CD4-positive, CD25-positive, alpha-beta regulatory T cell (primary cell): ENCODE measurements at places on chromosomes 2 and 18.

GRCh38 chr2:222561817-222562645, 93.9 kb downstream of the FARSB start:
- peak; percentile 67 for DNase-seq

GRCh38 chr2:94992360-94992759, 33.1 kb upstream of the MAL start:
- DNase-seq, result no peak

GRCh38 chr2:62569907-62570841, 64.2 kb upstream of the TMEM17 start:
- DNase-seq, result no peak

DNA sequence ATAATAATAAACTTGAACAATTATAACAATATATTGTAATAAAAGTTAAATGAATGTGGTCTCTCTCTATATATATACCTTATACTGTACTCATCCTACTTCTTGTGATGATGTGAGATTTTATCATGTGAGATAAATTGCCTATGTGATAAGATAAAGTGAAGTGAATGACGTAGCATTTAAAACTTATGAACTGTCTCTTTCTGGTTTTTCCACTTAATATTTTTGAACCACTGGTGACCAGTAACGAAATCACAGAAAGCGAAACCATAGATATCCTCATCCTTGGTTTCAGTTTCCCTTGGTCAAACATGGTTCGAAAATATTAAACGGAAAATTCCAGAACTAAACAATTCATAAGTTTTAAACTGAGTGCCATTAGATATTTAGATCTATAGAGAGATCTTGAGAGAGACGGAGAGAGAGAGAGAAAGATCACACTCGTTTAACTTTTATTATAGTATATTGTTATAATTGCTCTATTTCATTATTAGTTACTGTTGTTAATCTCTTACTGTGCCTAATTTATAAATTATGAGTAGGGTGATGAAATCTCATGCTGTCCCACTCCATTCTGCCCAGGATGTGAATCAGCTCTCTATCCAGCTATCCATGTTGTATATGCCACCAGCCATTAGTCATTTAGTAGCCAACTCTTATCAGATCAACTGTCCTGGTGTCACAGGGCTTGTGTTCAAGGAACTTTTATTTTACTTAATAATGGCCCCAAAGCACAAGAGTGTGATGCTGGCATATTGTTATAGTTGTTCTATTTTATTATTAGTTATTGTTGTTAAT, 156.8 kb downstream of the THADA start:
- no peak for DNase-seq

GRCh38 chr2:201633661-201634249, 9.5 kb downstream of the TMEM237 start:
- DNase-seq, result no peak

DNA sequence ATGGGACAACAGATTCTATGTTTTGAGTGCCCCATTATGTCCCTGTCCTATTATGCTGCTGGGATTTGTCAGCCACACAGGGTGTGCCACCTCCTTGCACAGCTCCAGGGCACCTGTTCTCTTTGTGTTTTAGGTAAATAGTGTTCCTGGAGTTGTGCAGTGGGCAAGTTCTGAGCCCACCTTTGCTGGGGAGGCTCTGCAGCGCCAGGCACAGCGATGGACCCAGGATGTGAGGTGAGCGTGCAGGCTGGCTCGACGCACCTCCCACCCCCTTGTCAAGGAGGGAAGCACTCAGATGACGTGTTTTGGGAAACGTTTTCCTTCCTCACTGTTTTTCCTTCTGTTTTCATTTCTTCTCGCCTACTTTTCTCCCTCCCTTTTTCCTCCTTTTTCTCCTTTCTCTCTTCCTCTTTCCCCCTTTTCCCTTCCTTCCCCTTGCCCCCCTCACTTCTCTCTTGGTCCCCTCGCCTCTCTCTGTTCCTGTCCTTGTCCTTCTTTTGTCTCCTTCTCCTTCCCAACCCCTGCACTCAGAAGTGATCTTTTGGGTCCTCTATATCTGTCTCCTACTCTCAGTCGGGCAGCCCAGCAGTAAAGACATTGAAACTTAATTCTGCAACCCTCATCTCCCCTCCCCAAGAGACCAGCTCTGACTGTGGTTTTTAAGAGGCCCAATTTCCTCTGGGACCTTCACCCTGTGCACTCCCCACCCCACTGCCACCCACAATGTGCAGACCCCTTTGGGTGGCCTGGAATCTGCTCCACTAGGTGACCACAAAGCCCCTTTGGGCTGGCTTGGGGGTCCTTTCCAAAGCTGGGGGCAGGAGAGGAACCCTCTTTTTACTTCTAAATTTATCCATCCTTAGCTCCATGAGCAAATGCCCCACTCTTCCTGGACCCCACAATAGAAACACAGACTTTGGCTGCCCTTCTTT, 104.0 kb downstream of the MCFD2 start:
- no peak for DNase-seq

DNA sequence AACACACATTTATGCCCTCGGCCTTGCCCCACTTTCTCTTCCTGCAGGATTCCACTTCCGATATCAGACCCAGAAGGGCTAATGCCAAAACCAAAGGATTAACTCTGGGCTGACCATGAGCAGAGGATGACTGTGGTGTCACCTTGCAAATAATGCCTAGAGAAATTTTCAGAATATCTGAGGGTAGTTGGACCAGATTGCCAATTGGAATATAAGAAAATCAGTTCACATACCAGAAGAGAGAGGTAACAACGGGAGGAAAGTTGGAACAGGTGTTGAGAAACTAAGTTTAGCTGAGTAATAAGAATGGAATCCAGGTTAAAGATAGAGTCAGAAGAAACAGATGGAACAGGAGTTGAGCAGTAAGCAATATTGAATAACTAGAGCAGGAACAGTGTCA, 232.7 kb upstream of the UBE2E3 start:
- DNase-seq, result no peak

DNA sequence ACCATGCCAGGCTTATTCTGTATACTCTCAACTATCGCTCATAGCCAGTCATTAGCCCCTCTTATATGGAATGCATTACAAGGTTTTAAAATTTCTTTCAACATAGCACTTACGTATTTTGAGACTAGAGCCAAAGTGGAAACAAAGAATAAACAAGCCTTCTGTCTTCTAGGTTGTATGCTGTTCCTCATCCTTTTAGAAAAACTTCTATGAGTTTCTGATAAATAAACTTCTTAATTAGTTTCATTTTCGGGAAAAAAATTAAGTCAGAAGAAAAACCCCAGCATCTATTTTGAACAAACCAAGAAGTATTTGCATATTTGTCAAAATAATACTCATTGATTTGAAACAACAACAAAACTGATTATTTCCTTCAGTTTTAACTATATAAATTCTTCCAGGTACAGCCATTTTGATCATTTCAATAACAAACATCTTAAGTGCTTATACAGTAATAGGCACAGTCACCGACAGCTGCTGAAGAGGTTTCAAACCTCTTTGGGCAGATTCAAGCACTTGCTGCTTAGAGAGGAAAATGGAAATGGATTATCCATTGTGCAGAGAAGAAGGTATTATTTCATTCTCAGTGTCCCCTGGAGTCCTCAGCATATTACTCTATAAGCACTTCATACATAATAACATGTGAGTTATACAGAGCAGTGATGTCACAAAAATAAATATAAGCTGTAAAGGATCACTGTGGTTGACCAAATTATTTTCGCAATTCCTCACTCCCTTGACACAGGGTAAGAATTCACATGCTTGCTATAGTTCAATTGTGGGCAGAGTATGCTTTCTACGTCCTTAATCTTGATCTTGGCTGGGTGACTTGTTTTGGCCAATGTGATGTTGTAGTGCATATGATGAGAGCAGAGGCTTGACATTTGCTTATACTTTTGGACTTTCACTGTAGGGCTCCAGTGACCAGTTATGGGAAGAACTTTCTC, 833.8 kb downstream of the TRIB2 start:
- no peak for DNase-seq

DNA sequence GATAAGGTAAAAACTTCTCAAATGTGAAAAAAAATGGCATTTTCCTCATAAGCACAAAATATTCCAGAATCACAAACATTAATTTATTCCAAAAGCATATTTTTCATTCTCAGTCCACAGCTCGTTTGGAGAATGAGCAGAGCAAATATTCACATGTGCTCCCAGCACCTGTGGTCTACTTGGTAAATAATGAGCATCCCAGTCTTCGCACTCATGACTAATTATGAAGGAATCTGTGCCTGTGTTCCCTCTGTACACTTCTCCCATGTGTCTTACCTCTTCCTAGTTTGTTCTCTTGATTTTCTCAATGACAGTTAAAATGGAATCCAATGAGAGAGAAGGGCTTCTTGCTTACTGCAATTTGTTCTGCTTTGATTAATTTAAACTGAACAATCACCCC, 671.0 kb upstream of the SOX11 start:
- no peak for DNase-seq
